ENCODE measurements at places on chromosomes 2 and 18. TPM values are rescaled to one million over a fixed set of nuclear protein-coding genes. Genes with fewer than 3 reads are reported as not detected.

CEP192 gene
- 19.3 TPM for total RNA-seq

STARD6 gene
- total RNA-seq: not detected

OR6B2 gene
- total RNA-seq: not detected

DNA sequence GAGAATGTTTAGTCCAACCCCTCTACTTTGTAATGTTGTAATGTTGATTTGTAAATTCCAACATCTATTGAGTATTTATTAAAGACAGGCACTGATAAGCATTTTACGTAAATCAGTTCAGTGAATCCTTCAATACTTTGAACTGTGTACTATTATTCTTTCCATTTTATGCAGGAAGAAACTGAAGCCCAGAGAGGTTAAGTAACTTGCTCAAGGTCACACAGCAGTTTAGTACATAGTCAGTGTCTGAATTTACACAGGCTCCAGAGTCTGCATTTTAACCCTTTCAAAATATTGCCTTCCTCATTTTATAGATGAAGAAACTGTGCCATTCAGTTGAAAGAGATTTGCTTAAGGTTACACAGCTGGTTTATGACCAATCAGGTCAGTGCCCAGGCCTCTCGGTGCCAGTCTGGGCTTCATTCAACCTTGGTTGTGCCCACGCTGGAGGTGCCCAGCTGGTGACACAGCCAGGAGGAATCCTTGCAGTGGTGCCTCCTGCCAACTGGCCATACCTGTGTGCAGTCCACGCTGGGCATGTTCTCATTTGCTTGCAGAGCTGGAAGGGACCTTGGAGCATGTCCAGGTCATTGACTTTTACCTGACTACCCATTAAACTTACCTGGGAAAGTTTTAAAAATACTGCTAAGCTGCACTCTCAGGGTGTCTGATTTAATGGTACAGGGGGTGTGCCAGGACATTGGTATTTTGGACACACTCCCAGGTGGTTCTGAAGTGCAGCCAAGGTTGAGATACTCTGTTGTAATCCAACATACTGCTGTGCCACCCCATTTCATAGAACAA is 74.3 kb upstream of the CYRIA start:
- H3K36me3 ChIP-seq: no peaks in the 10 kb centered on the region
- no peak for DNase-seq
- H3K27ac ChIP-seq: no peak overlapping the region

- H3K27ac ChIP-seq: no peak overlapping the region
- DNase-seq: no peak
- H3K4me3 ChIP-seq: no peak overlapping the region
Measured at GRCh38 chr2:7665880-7666279, 748.7 kb downstream of the RNF144A start.

DNA sequence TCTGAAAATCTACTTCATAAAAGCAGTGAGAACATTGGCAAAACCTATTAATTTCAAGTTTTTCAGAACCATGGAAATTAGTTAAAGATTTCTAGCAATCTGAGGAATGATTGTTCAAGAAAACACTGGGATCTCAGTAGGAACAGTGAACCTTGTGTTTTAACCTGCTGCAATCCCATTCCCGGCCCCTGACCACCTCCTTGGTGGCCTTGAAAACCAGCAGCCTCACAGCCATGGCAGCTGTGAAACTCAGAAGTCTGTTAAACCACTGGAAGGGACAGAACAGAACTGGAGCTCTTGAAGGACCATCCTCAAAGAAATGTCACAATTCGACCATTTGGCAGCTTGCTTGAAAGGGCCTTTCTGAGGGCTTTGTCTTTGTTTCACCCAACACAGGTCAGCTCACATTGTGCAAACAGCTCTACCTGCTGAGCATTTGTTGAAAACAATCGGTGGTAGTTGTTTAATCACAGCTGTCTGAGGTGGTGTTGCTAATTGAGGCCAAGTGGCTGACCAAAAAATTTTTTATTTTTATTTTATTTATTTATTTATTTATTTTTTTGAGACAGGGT is 25.8 kb downstream of the NEDD4L start:
- peaks cover 2% of the 10 kb centered on the region for H3K4me1 ChIP-seq
- H3K36me3 ChIP-seq: no peaks in the 10 kb centered on the region

DNA sequence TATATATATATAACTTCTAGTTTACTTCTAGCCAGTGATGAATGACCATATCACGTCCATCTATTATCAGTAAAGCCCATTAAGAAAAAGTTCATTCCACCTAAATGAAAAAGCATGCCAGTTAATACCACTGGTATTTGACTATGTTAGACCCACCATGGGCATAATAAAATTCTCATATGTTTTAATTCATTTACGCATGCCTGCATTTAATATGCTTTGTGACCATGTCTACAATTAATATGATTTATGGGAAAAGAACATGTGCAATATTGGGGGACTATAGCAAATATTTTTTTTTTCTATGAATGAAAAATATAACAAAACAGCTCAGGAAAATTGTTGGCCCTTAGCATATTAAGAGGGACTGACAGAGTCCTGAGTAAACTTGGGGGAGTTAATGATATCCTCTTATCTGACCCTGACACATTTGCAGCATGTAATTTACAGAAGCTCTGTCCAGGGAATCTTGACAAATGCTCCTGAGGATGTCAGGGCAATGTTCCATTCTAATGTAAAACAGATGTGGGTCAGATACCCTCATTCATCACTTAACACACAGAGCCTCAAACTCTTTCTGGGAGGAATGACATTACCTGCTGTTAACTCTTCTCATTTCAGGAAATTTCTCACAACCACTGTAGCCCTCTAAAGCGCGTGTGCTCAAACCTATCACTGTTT is 90.6 kb downstream of the PAX3 start:
- no peaks in the 10 kb centered on the region for H3K36me3 ChIP-seq
- H3K4me1 ChIP-seq: no peaks in the 10 kb centered on the region
- H3K27ac ChIP-seq: no peak overlapping the region
- DNase-seq: no peak

DNA sequence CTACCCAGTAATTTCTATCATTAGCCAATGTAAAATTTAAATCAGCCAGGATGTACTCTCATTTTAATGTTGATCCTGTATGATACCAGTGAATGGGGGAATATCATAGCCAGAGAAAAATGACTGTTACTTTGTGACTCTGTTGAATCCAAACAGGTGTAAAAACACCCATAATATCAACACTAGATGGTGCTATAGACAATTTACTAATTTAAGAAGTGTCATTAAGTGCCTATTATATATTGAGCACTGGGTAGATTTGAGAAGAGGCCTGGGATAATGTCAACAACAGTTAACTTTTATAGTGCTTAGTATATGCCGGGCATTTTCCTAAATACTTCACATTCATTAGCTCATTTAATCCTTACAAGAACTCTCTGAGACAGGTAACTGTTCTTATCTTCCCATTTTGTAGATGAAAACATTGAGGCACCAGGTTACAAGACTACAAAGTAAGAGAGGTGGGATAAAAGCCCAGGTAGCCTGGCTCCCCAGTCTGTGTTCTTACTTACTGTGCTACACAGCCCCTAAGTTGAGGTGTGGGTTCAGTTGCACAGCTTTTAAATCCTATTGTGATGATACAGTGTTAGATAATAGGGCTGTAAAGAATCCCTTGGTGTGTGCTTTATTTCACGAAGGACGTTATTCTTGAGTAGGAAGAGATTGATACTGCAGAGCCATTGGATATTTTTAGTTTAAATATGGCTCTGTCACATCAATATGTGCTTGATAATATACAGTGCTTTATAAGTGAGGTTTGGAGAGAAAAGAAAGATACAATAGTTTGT is 325.5 kb downstream of the AGPS start:
- no peak overlapping the region for H3K4me3 ChIP-seq
- DNase-seq: no peak
- no peaks in the 10 kb centered on the region for H3K36me3 ChIP-seq
- H3K27me3 ChIP-seq: no peaks in the 10 kb centered on the region

DNA sequence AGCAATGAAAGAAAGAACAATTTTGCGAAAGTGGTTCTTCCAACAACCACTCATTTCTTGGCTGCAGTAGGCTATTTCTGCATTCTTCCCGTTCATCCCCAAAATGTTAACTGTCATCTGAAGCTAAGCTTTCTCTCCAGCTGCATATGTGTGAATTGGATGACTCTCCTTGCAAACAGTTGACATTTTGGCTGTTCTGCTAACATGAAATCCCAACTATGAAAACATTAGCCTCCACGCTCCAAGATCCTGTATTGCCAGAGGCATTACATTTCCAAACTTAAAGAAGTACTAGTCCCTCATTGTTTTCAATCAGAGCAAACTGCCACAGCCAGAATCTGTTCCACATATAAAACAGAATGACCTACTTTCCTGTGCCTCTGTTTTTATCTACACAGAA is 88.5 kb downstream of the TGIF1 start:
- H3K4me3 ChIP-seq: no peak overlapping the region
- no peaks in the 10 kb centered on the region for H3K36me3 ChIP-seq
- H3K27ac ChIP-seq: no peak overlapping the region
- peaks cover 3% of the 10 kb centered on the region for H3K4me1 ChIP-seq
- H3K27me3 ChIP-seq: no peaks in the 10 kb centered on the region

DNA sequence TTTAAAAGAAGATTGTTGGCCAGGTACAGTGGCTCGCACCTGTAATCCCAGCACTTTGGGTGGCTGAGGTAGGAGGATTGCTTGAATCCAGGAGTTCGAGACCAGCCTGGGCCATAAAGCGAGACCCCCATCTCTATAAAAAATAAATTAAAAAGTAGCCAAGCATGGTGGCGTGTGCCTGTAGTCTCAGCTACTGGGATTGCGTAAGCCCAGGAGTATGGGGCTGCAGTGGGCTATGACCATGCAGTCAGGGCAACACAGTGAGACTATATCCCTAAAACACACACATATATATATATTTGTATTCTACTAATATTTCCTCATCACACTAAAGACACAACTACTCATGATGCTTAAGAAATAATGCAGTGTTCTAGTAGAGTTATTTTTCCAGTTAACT is 7.1 kb downstream of the HDHD2 start:
- no peak for DNase-seq
- peaks cover 3% of the 10 kb centered on the region for H3K4me1 ChIP-seq
- no peak overlapping the region for H3K4me3 ChIP-seq
- H3K27ac ChIP-seq: no peak overlapping the region
- H3K36me3 ChIP-seq: no peaks in the 10 kb centered on the region
- no peaks in the 10 kb centered on the region for H3K27me3 ChIP-seq

DNA sequence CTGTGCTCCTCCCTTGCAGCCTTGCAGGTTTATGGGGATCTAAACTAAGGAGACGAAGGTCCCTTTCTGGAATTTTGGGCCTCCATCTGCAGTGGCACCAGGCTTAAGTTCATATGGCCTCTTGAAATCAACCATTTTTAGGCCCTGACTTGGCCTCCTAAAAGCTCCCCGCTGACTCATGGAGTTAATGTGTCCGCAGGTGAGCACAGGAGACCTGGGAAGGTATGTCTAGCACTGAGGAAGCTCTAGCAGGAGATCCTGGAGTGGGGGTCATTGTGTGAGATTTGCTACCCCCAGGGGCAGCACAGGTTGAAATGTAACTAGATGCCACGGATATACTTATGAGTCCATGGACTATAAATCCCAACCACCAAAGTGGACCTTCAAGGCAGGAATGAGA is 95.9 kb upstream of the CELF4 start:
- H3K36me3 ChIP-seq: no peaks in the 10 kb centered on the region
- no peaks in the 10 kb centered on the region for H3K27me3 ChIP-seq

- no peaks in the 10 kb centered on the region for H3K4me1 ChIP-seq
- DNase-seq: no peak
- no peak overlapping the region for H3K4me3 ChIP-seq
Measured at GRCh38 chr2:236517251-236518031, 52.2 kb upstream of the ACKR3 start.

GRCh38 chr18:55510809-55511208 is 77.2 kb downstream of the TCF4 start:
- no peaks in the 10 kb centered on the region for H3K36me3 ChIP-seq
- H3K4me3 ChIP-seq: no peak overlapping the region
- peaks cover 1% of the 10 kb centered on the region for H3K4me1 ChIP-seq
- no peaks in the 10 kb centered on the region for H3K27me3 ChIP-seq

GRCh38 chr18:79567481-79568147 is 112.0 kb upstream of the CTDP1 start:
- H3K4me1 ChIP-seq: peaks cover 2% of the 10 kb centered on the region
- DNase-seq: no peak
- H3K36me3 ChIP-seq: no peaks in the 10 kb centered on the region
- no peak overlapping the region for H3K4me3 ChIP-seq
- H3K27ac ChIP-seq: no peak overlapping the region

DNA sequence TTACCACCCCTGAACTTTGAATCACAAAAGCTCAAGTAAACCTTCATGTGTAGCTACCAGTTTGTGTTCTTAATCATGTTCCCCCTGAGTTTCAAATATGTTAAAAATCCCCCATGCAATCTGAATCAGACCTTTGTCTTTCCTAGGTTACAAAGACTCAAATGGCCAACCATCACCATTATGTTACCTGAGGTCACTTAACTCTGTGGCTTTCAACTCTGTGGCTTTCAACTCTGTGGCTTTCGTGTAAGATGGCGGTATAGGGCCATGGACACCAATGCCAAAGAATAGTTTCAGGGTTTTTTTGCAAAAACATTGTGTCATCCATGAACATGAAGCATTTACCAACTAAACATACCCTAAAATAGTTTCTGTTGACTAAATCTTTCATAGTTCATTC is 6.7 kb downstream of the ERMN start:
- H3K27me3 ChIP-seq: no peaks in the 10 kb centered on the region
- H3K4me1 ChIP-seq: no peaks in the 10 kb centered on the region
- no peak for DNase-seq
- no peaks in the 10 kb centered on the region for H3K36me3 ChIP-seq
- H3K4me3 ChIP-seq: no peak overlapping the region

GRCh38 chr2:46177461-46178089 is 119.6 kb upstream of the EPAS1 start:
- DNase-seq: no peak
- no peaks in the 10 kb centered on the region for H3K36me3 ChIP-seq
- no peak overlapping the region for H3K4me3 ChIP-seq
- H3K27me3 ChIP-seq: no peaks in the 10 kb centered on the region
- H3K27ac ChIP-seq: no peak overlapping the region

DNA sequence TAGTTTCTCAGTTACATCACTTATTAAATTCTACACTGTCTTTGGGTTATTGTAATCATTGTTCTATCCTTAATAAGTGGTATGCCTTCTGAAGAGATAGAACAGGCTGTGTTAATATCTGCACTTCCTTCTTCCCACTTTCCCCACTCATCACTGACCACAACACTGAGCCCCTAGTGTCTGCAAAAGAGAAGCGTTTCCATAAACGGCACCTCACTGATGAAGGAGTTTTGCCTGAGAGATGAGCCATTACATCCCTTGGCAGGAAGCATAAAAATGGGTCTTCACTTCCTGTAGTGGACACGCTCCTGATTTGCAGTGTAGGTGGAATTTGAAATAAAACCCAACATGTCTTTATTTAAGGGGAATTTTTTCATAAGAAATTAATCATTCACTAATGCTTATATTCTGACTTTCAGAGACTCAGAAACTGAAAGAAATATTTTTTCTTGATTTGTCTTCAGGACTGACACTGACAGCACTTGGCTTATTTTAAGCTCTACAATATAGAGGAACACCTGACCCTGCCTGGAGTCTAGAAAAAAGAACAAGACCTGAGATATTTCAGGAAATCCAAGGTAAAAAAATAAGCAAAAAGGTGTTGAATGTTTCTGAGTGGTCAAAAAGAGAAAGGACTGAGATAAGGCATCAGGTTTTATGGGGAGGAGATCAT is 275.3 kb downstream of the RAD51AP2 start:
- no peak overlapping the region for H3K4me3 ChIP-seq
- H3K27me3 ChIP-seq: no peaks in the 10 kb centered on the region
- no peak overlapping the region for H3K27ac ChIP-seq
- DNase-seq: no peak
- H3K4me1 ChIP-seq: no peaks in the 10 kb centered on the region

Data from ovary (tissue), 10 donors.